ENCODE measurements at places on chromosomes 5 and 9.

- DNase-seq, result no peak
Observed at GRCh38 chr5:96547486-96547885, 114.4 kb upstream of the PCSK1 start.

- DNase-seq, result no peak
Observed at GRCh38 chr5:132387640-132388117, 18.2 kb downstream of the SLC22A5 start.

- DNase-seq, result no peak
Observed at GRCh38 chr9:131406563-131407436, 12.9 kb downstream of the PRRC2B start.

GRCh38 chr5:73983644-73984043, 357.6 kb downstream of the ARHGEF28 start:
- DNase-seq, result no peak

DNA sequence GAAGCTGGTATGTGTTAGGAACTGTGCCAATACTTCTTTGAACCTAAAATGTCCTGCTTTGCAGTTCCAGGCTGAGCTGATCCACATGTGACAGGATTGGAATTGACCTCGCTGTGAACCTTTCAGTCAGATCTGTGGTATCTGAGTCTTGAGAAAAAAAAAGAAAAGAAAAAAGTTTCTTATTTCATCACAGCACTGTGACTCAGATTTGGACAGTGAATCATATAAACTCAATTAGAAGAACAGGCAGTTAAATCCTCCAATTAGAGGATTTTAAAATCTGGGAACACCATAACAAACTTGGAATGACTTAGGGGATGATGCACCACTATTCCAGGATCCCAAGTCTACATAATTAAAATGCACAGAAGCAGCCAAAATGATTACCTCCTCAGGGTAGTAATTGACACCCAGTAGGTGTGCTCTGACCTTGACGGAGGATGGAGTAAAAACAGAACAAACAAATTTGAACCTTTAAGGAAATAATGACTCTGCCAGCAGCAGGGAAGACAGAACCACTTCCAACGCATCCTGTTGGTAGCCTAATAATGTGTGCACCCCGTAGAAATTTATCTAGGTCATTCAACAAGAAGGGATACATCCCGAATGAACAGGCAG, 57.8 kb upstream of the RAI14 start:
- no peak for DNase-seq

DNA sequence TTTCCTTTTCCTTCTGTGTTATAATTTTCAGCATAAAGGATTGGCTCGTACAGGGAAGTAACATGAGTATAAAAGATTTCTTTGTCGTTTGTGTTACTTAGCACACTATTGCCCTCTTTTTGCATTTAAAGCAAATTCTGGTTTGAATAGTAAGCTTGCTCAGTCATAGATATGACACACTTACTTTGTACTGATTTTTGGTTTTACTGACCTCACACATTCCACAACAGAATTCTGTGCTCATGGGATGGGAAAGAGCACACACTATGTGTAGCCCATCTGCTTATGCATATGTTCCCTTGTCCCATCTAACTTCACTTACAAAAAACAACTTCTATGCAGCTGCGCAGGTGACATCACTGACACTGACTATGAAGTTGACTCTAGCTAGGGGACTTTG, 111.9 kb upstream of the MTAP start:
- no peak for DNase-seq

DNA sequence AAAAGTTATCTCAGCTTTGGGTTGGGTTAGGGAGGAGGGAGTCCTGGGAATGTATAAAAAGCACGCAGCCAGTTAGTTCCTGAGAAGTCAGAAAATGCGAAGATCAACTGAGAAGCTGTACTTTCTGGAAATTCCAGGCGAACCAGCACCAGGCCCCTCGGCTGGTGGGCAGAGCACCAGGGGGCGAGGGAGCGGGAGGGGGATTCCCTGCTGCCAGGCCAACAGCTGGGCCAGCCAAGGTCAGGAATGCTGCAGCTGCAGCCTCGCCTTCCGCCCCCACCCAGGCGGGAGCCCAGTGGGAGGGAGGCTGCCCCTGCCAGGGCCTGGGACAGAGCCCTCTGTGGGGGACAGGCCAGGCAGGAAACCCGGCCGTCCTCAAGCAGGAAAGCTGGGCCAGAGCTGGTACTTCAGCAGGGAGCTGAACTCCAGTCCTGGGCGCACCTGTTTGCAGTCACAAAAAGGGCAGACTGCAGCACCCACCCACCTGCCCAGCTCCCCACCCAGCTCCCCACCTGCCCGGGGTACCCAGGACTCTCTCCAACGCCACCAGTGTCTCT, 35.5 kb downstream of the VAV2 start:
- no peak for DNase-seq

GRCh38 chr5:123880875-123881274, 368.9 kb downstream of the CSNK1G3 start:
- no peak for DNase-seq

- DNase-seq, result peak; percentile 82
Observed at GRCh38 chr9:123399803-123400378, 43.9 kb downstream of the CRB2 start.

DNA sequence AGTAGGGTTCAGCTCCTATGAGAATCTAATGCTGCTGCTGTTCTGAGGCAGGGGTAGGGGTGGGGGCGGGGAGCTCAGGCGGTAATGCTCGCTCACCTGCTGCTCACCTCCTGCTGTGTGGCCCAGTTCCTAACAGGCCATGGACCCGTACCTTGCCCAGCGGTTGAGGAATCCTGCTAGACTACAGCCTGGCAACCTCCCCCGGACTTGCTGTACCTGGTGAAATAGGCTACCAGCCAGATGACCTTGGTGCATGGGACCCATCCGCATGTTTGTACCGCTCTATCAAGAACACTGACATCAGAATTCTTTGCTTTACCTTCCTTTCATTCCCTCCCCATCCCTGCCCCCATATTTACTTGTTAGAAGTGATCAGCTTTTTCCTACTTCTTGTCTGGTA, 15.3 kb downstream of the IL31RA start:
- no peak for DNase-seq

DNA sequence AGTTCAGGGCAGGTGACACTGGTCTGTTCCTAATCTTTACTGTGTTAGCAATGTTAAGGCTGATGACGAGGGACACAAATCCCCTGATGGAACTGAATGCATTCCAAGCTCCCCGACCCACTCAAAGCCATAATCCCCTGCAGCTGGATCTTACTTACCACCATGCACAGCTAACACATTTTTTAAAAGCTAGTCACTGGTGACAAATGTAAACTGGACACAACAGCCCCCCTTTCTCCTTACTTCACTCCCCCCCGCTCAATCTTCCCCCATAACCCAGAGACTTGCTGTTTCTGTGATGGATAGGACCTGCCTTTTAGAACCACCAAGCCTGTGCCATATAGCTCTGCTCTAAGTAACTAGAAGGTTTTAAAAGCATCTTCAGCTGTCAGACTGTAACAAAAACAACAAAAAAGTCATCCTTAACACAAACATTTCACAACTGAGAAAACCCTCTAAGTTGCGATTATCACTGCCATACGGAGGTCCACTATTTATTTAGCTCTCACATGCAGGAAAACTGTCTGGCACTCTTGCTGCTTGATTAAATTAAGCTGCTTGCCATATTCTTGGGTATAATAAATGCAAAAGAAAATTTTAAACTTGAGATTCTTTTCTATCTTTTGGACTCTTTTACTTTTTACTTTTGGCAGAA, 44.4 kb downstream of the BNC2 start:
- DNase-seq, result no peak

GRCh38 chr5:109125755-109126429, 283.9 kb downstream of the PJA2 start:
- no peak for DNase-seq

DNA sequence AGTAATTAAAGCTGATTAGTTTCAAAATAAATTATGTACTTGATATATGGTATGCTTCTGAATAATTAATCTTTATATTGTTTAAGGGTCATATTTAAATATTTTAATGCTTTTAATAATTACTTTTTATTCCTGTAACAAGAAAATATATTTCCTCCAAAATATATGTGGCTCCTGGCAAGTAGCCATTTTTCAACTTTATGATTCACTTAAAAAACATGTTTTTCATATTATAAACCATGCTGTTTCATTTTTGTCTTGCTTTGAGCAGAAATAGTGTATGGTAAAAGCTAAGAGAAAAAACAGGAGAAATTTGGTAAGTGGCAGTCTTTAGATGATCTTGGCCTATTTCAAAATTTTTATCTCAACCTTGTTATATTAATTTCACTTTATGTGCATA, 14.6 kb downstream of the SPATA9 start:
- no peak for DNase-seq

DNA sequence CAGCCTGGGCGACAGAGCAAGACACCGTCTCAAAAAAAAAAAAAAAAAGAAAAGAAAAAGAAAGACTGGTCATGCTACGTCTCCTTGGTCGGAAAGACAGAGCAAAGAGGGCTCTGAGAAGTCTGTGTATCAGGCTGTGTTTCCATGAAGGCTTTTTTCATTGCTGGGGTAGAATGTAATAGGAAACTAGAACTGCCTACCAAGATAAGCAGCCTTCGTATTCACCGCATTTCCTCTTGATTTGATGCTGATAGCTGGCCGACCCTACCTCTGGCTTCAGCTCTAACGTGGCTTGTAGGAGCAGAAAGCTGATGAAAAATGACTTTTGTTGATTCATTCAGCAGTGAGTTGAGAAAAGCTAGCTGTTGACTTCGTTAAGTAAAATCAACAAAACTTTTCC, 17.4 kb downstream of the SLC1A3 start:
- no peak for DNase-seq

GRCh38 chr9:76465442-76466298, 6.7 kb downstream of the GCNT1 start:
- DNase-seq, result no peak

GRCh38 chr9:136563646-136564325, 17.9 kb upstream of the NOTCH1 start:
- DNase-seq, result no peak

GRCh38 chr5:147467973-147468508, 41.8 kb downstream of the DPYSL3 start:
- no peak for DNase-seq

- no peak for DNase-seq
Observed at GRCh38 chr5:54764102-54765090, 221.0 kb downstream of the ESM1 start.

DNA sequence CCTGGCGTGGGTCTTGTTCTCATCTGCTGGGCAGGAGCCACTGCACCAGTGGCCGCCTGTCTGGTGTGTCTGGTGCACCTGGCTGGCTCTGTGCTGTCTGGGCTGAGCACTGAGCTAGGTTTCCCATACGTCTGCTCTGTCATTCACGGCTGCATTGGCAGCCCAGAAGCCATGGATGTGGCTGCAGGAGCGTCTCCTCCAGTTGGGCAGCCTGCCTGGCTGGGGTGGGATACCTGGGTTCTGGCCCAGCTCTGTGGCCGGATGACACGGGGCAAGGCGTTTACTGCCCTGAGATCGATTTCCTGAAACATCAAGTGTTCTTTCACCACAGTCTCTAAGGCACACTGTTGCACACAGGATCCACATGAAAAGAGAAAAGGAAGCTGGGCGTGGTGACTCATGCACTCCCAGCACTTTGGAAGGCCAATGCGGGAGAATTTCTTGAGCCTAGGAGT, 25.5 kb upstream of the SLC25A51 start:
- no peak for DNase-seq

- DNase-seq, result no peak
Observed at GRCh38 chr9:95626885-95627558, 110.3 kb upstream of the PTCH1 start.

- no peak for DNase-seq
Observed at GRCh38 chr5:5298841-5299541, 123.5 kb upstream of the ICE1 start.

- DNase-seq, result peak; percentile 66
Observed at GRCh38 chr9:36328798-36329411, 70.7 kb upstream of the GNE start.

DNA sequence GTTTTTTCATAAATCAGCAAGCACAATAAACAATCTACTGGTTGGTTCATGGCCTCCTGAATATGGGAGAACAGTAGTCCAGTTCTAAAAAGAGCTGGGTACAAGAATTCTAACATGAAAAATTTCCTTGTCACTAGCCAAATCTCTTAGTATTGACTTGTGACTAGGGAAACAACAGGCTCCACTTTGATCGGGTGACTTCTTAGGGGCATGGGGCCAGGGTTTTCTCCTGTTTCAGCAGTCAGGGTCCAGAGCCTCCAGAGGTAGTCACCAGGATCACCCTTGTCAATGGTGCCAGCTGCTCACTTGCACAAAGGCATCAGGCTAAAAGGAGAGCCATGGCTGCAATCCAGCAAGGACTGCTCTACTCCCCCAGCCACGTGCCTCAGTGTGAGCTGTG, 38.1 kb downstream of the LPAR1 start:
- no peak for DNase-seq

DNA sequence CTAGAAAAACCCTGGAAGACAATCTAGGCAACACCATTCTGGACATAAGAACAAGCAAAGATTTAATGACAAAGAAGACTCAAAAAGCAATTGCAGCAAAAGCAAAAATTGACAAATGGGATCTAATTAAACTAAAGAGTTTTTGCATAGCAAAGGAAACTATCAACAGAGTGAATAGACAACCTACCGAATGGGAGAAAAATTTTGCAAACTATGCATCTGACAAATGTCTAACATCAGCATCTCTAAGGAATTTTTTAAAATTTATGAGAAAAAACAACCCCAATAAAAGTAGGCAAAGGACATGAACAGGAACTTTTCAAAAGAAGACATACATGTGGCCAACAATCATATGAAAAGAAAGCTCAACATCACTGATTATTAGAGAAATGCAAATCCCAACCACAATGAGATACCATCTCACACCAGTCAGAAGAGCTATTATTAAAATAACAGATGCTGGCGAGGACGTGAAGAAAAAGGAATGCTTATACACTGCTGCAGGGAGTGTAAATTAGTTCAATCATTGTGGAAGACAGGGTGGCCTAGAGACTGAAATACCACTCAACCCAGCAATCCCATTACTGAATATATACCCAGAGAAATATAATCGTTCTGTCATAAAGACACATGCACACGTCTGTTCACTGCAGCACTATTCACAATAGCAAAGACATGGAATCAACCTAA, 3.8 kb downstream of the MOCS2 start:
- DNase-seq, result no peak

- DNase-seq, result no peak
Observed at GRCh38 chr5:146338774-146339714, at the start of gene POU4F3. Gene POU4F3 (plus strand): TSS chr5:146338839. CDS start chr5:146339113, 274 bp downstream.

DNA sequence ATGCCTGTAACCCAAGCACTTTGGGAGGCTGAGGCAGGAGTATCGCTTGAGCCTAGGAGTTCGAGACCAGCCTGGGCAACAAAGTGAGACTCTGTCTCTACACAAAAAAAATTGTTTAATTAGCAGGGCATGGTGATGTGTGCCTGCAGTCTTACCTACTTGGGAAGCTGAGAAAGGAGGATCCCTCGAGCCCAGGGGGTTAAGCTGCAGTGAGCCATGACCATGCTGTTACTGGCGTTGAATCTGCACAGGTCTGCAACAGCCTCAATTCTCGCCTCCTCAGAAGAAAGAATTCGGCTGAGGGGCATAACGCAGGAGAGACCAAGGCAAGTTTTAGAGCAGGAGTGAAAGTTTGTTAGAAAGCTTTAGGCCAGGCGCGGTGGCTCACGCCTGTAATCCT, 18.0 kb downstream of the CCT5 start:
- DNase-seq, result no peak

Data from HuH-7.5 (cell line).